ENCODE measurements at places on chromosomes 3 and 15.
A peak's percentile ranks its signal among the peaks of the same experiment; 100 is the strongest.

DNA sequence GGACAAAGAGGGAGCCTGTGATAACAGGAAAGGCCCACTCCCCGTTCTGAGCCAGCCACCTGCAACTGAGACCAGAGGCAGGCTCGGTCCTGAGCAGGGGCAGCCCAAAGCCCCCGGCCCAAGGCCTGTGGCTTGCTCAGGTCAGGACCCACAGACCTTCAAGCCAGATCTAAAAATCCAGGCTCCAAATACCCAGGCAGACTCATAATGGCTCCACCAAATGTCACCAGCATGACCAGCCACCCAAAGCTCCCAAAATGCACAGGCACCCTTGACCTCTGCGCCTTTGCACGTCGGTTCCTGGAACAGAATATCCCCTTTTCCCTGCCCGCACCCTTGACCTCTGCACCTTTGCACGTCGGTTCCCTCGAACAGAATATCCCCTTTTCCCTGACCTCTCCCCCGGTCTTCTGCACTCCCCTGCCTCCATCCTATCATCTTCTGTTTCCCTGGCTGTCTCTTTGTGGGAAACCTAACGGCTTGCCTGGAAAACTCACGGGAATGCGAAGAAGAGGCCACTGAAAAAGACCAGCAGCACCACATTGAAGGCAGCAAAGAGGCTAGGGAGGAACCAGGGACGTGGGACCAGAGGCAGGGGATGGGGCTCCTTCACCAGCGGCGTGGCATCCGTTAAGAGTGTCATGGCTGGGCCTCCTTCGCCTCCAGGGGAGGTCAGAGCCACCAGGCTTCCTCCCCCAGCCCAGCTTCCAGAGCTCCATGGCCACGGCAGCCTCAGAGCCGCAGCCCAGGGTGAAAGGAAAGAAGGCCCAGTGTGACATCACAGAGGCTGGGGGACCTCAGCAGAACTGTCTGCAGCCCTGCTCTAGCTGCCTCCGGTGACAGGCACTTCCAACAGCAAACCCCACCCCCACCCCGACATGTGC lies at the start of gene ZDHHC19:
TSS of gene ZDHHC19 (minus strand) at position 728 of the 884 bp plus-strand sequence. CDS start at position 643, 85 bp downstream.
- DNase-seq = no peak

DNA sequence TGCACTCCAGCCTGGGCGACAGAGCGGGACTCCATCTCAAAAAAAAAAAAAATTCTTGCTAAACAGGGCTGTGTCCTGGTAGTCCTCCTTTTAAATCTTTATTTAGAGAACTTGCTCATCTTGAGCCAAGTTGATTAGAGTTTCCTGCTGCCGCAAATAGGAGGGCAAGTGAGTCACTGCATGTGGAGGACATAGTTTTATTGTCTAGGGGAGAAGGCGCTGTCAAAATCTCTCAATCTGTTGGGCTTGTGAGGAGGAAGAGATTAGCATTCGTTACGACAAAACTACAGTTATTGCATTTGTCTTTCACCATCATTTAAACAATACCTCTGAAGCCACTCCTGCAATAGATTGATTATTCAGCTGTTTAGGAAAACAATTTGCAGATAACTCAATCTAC lies 11.5 kb downstream of the MUC4 start:
- DNase-seq = no peak

GRCh38 chr15:80512726-80513660 lies 108.8 kb downstream of the ARNT2 start:
- DNase-seq = peak; percentile 79

DNA sequence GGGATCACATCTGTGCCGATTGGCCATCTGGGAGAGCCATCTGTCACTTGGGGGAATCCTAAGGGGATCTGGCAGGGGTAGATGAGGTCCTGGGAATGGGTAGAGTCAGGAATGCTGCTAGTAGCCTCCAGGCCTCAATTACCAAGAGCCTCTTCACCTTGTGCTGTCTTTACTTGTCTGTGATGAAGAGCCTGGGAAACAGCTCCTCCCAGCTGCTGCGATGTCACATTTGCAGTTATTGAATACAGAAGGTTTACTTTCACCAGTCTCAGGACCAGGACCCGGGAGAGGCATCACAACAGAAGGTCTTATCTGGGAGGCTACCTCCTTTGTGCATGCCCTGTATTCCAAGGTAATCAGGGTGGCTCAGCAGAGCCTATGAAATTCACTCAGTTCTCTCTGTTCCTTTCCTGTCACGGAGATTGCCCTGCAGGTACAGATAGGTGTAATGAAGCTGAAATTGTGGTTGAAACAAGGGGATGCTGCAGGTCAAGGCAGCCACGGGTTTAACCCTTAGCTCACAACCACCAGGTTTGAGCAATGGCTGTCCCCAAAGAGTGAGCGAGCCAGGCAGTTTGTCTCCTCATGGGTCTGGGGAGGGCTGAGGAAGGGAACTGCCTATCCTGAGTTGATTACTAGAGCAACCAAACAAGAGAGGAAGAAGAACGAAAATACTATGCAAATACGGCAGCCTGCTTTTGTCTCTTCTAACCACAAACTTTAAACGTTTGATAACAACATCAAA lies 298.9 kb upstream of the RORA start:
- no peak for DNase-seq

GRCh38 chr3:79421273-79421672 lies 346.5 kb downstream of the ROBO1 start:
- no peak for DNase-seq

DNA sequence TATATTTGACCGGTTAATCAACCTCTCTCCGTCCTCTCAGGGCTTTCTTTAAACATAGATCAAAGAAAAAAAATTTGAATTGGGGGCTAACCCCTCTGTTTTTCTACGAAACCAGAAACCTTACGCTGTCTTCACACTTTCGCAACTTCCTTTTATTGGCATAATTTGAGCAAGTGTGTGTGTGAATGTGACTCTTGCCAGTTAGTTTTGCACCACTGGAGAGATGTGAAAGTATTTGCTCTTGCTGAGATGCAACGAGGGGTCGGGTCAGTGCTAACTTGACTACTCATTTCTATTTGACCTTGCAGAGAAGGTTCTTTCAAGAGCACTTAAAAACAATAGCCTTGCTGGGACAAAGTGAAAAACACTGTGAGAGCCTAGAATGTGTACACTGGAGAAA lies 81.2 kb downstream of the FAM43A start:
- DNase-seq = no peak

- no peak for DNase-seq
Observed at GRCh38 chr3:78050276-78051065, 1010.6 kb downstream of the ROBO2 start.

- DNase-seq = no peak
Observed at GRCh38 chr15:31228980-31229826, 97.4 kb upstream of the KLF13 start.

DNA sequence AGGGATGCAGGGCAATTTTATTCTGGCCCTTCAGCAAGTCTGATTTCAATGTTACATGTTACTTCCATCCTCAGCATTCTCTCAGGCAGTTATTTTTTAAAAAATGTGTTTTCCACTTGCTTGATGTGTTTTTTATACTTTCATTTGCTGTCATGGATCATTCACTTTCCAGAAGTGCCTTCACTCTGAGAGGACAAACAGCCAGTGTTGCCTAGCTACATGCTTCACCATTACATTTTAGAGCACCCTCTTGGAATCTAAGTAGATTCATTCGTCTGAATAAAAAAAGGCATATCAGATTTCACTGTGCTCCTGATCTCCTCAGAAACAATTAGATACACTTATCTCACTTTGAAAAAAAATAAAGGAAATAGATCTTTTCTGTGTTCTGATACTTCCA lies 93.6 kb upstream of the POU1F1 start:
- peak; percentile 9 for DNase-seq

DNA sequence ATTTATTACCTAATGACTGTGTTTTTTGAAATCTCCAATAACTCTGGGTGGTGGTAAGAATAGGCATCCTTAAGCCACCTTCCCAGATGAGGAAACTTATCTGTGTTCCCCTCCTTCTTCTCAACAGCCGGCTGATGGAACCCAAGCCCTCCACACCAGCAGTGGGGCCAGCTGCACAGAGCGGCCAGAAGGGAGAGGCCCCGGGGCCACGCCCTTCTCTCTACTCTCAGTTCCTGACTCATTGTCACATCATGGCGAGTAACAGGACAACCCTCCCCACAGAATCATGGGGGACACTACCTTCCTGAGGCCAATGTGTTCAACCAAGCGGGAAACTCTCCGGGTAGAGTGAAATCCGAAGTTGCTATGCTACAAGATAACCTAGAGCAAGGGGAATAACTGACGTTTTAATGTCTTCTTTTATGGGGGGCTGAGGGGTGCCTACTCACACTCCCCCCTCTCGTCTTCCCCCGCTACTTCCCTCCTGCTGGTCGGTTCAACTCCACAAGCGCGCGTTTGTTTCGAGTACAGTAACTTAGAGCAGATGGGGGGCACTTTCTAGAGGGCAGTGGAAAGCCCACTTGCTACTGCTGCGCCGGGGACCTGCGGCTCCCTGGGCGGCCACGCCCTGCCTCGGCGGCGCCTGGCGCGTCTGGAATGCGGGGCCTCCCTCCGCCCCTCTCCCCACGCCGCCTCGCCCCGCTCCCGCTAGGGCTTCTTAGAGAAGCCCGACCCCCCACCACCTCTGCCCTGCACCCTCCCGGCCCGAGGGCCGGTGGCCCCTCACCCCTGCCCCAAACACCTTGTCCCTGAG lies 621 bp downstream of the ANXA2 start:
- peak; percentile 89 for DNase-seq

DNA sequence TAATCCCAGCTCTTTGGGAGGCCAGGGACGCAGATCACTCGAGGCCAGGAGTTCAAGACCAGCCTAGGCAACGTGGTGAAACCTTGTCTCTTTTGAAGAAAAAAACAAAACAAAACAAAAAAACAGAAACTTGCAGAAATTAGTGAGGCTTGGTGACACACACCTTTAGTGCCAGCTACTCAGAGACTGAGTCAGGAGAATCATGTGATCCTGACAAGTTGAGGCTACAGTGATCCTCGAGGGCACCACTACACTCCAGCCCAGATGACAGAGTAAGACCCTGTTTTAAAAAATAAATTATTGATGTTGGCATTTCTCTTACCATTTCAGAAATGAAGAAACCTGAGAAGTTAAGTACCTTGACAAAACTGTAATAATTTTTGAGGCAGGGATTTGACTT lies 44.6 kb upstream of the CCNB2 start:
- no peak for DNase-seq

- peak; percentile 65 for DNase-seq
Observed at GRCh38 chr15:93265111-93265556, 176.1 kb upstream of the RGMA start.

GRCh38 chr3:178684881-178685590 lies 148.8 kb downstream of the KCNMB2 start:
- no peak for DNase-seq

- DNase-seq = no peak
Observed at GRCh38 chr3:113143353-113143752, 68.0 kb upstream of the BOC start.

- DNase-seq = no peak
Observed at GRCh38 chr3:170634663-170635384, 48.9 kb upstream of the SLC7A14 start.

- DNase-seq = no peak
Observed at GRCh38 chr15:50302581-50302980, 37.1 kb upstream of the HDC start.

DNA sequence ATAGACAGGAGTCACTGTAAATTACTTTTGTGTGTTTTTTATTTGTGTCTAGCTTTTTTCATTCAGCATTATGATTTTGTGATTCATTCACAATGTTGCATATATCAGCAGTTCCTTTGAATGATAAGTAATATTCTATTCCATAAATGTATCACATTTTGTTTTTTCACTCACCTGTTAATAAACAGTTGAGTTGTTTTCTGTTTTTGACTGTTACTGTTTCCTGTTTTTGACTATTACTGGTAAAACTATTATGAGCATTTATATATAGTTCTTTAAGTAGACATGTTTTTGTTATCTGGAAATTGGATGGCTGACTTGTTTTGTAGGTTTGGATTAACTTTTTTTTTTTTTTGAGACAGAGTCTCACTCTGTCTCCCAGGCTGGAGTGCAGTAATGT lies 138.4 kb downstream of the RSRC1 start:
- no peak for DNase-seq

GRCh38 chr3:37704064-37704463 lies 157.6 kb upstream of the CTDSPL start:
- no peak for DNase-seq

DNA sequence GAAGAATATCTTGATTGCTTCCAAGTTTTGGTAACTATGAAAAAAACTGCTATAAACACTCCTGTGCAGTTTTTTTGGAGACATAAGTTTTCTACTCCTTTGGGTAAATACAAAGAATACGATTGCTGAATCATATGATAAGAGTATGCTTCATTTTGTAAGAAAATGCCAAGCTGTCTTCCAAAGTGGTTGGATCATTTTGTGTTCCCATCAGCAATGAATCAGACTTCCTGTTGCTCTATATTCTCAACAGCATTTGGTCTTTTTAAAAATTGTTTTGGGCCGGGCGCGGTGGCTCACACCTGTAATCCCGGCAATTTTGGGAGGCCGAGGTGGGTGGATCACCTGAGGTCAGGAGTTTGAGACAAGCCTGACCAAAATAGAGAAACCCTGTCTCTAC lies 14.5 kb downstream of the BTD start:
- DNase-seq = no peak

DNA sequence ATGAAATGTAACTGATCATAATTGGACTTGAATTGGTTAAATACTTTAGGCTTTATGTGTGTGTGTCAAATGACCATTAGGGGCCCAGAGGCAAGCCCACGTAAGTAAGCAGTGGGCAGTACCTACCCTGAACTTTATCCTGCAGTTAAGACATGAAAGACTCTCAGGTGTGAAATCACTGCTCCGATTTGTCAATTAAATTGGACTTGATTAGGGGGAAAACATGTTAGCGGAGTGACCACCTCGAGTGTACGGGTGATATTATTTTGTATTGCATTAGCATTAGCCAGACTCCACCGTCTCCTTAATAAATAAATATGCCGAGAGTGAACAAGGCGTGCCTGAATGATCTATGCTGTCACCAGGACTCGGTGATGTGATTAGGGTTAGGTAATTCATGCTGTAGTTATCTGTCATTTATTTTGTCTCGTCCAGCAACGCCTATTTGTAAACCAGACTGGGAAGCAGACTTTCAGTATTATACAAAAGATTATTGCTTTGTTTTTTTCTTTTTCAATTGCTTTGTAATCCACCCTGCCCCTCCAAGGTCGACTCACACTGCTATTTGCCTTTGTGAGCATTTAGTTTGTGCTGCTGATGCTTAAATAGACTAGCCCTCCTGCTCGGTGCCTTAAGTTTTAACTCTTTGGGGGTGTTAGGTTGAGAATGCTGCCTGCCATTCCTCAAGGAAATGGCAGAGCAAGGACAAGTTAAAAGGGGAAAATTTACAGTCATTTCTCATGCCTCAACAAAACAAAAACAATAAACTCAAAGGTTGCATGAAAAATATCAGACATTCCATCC lies 1.8 kb downstream of the RBMS3 start:
- DNase-seq = peak; percentile 88

GRCh38 chr15:63833021-63833696 lies 589 bp downstream of the HERC1 start:
- peak; percentile 52 for DNase-seq

GRCh38 chr15:89860891-89861290 lies 32.9 kb downstream of the AP3S2 start:
- DNase-seq = no peak

DNA sequence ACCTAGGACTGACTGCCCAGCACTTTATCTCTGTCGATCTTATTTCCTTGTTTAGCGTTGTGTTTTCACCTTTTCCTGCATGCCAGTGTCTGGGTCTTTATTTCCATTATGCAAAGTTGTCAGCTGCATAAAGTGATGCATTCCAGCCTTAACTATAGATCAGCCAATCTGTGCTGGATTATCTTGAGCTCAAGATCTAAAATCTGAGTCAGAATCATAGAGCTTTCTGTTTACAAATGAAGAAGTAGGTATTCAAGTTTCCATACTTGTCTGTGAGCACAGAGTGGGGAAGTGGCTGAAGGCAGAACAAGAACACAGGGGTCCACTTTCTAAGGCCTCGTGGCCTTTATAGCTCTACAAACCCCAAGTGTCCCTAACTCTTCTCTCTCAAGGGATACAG lies 82.4 kb upstream of the PLCL2 start:
- peak; percentile 22 for DNase-seq
